Epithelial cell of prostate (primary cell): ENCODE measurements at places on chromosomes 7 and 10.

DNA sequence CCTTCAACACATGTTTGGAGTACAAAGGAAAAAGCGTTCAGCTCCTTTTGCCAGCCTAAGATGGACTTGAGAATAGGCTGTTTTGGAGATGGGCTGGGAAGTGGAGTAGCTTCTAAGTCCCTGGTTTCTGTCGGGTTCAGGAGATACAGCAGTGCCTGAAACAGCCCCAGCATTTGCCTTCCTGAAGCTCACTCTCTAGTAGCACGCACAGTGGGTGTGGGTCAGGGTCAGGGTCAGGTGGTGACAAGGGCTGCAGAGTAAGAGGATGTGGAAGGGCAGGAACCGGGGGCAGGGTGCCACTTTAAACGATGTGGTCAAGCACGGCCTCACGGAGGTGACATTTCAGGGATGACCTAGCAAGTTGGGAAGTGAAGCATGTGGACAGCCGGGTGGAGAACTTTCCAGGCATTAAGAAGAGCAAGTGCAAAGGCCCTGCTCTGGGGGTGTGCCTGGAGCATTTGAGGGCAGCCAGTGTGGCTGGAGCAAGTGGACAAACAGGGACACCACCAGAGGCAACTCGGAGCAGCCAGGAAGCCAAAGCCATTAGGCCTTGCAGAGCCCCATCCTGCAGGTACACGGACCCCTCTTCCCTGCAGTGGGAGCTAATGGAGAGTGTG lies 382.2 kb upstream of the ZMIZ1 start:
- DNase-seq, result no peak

DNA sequence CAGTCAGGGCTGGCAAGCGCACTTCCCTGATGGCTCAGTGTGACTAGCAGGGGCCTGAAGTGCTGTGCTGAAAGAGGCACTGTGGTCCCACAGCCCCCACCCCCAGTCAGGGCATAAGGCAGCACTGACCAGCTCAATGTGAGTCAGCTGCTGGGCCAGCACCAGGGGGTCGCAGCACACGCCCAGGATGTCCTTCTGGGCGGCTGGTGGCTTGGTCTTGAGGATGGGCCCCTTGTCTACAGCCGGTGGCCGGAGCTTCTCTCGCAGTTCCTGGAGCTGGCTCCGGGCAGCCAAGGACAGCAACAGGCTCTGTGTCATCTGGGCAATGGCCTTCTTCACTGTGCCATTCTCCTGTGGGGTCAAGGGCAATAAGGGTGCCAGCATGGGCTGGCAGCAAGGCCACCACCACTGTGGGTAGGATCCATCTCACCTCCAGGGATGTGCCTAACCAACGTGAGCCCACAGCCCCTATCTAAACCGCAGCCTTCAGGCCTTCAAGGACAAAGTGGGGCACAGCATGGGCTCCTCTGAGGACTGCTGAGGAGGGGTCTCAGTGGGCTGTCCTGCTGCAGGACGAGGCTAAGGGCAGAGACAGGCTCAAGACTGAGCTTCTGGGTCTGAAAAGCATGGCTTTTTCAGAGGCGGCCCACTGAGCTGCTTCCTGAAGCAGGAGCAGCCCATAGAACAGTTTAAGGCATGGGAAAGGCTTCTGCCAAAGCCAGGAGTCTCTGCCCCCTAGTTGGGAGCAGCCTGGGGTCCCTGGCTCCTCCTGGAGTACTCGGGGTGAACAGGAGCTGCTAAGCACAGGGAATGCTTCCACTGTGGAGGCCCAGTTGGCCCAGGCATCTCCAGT lies 62.5 kb downstream of the CSGALNACT2 start:
- DNase-seq, result no peak

DNA sequence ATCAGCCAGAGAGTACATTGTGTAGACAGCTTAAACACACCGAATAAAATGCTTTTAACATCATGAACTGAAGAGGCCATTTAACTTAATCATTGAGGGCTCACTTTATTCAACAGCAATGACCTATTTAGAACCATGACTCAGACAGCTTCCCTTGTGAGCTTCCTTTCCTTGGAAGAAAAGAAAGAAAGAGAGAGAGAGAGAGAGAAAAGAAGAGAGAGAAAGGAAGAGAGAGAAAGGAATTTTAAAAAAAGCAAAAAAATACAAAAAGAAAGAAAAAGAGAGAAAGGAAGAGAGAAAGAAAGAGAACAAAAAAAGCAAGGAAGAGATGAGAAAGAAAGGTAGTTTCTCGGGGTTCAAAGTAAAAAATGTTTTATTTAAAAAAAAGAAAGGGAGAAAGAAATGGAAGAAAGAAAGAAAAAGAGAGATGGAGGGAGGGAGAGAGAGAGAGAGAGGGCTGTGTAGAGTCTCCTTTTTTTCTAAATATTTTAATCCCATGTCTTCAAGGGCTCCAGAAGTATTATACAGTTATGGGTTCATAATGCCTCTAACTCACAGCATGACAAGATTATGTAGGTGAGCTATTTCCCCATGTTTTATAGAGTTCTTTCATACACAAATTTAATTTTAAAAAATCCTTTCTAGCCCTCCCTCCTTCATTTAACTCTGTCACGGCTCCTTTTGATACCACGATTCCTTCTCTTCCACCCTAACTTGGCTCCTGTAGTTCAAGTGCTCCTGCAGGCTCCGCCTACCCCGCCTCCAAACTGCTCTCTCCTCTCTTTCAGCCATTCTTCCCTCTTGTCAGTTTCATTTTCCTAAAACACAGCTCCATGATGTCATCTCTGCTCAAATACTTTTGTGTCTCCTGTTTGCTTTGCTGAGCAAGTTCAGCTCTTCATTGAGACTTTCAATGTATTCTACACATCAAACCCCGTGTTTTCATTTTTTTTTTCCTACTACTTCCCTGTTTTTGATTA lies 85.5 kb downstream of the PRTFDC1 start:
- DNase-seq, result peak; percentile 55

- DNase-seq, result no peak
Measured at GRCh38 chr7:4202154-4202736, 479.9 kb upstream of the FOXK1 start.

DNA sequence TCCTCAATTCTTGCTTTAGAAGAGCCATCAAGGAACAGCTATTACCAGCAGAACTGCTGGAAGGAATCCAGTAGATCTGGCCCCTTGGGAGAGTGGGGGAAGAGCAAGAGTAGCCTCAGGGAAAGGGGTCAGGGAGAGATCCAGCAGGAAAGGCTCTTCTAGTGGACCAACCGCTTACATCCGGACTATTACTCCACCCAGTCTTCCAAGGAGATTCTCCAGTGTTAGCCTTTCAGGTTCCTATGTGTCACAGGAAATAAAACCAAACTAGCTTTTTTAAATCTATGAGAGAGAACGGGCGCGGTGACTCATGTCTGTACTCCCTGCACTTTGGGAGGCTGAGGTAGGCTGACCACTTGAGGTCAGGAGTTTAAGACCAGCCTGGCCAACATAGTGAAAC lies 34.3 kb downstream of the TET1 start:
- no peak for DNase-seq

DNA sequence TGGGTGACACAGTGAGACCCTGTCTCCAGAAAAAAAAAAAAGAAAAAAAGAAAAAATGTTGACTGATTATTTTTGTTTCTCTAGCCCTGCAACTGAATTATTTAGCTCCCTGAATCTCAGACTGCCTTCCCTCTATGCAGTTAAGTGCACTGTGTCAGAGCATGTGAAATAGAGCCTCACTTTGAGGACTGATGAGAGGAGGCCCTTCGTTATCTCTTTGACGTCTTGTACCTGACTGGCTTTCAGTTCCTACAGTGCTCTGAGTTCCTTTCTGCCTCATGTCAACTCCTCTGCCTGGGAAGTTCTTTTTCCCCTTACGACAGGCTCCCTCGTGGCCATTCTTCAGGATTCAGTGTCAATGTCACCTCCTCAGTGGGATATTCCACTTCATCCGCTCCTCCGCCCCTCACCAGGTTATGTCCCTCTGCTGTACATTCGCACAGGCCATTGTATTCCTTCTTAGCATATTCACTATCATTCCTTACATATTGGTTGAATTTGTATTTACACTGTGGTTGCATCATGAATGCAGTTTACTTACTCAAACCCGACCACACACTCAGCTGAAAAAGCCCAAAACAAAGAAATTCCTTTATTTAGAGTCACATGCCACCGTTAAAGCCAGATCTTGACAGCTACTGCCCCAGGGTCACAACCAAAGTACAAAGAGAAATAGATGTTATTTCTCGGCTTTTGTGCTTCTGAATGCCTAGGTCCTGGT lies 18.1 kb upstream of the CAMK2G start:
- no peak for DNase-seq

- DNase-seq, result no peak
Measured at GRCh38 chr7:48098846-48099245, 9.8 kb downstream of the UPP1 start.

DNA sequence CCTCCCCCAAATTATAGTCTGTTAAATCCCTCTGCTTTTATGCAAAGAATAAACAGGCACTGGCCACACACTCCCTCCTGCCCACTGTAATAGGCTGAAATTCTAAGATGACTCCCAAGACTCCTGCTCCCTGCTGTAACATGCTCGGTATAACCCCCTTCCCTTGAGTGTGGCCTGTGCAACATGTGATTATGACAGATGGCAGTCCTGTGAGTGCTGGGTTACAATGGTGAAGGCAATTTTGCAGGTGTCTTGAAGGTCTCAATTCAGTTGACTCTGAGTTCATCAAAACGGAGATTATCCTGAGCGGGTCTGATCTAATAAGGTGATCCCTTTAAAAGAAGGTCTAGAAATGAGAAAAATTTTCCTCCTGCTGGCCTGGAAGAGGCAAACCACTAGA lies 55.9 kb downstream of the CREB3L2 start:
- no peak for DNase-seq

- no peak for DNase-seq
Measured at GRCh38 chr7:131905471-131905973, 349.1 kb upstream of the PODXL start.

GRCh38 chr7:108193594-108194498 lies 63.7 kb upstream of the LAMB4 start:
- DNase-seq, result no peak

DNA sequence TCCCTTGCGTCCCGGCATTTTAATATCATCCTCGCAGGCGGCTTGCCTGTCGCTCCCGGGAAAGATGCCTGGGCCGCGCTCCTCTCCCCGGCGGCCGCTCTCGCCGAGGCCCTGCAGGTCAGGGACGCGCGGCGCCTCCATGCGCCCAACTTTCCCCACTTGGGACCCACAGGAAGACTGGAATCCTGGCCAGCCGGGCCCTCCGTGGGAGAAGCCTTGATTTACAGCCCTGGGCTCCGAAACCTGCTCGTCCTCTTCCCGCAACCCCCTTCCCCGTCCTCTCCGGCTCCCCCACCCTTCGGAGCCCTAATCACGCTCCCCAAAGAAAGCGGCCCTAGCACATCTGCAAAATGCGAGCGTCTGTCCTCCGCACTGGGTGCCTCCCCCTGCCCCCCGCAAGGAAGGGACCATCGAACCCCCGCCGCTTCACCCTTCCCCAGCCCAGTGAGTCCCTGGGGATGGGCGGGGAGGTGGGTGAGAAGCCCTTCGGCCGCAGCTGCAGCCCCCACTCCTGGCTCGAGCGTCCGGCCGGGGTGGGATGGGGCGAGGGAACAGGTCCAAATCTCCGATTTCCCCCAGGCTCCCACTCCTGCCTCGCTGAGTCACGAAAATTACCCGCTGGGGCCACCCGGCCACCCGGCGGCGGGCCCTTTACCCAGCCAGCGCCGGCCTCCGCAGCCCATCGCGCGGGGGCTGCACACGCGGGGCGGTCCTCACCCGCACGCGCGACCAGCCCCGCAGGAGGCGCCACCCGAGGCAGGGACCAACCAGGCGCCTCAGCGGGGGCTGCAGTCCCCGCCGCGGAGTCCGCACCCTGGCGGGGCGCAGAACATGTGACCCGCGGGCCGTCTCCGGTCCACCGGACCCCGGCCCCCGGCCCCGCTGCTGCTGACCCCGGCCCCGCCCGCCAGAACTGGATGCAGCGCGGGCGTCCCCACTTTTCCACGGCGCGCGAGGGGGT lies 695 bp downstream of the HSPA12A start:
- no peak for DNase-seq

GRCh38 chr10:96292971-96293920 lies 11.0 kb upstream of the DNTT start:
- DNase-seq, result no peak

DNA sequence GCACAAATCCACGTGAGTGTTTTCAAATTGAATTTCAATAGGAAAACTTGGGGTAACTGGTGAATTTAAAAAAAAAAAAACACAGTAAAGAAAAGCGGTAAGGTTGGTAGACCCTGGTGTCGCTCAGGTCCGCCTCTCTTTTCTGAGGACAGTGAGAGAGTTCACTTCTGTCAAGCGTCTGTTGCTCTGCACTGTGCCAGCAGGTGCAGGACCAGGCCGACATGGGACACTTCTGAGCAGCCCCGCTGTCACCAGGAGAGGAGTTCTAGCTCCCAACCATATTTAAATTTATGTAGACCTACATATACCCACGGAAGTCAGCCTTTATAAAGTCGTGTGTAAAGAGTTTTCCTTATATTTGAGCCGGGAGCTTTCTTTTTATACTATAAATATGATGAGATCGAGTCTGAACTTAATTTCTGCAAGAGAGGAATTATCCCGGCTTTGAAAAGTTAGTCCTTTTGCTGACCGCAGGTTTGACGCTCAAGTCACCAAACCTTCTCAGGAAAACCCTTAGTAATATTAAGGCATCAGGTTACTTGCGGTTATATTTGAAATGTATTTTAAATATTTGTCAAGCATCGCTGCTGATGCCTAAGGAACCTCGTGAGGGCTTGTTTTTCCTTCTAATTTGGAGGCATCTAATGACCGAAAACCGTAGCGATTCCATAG lies 531 bp downstream of the IKZF1 start:
- no peak for DNase-seq
